Stimulated activated CD4-positive, alpha-beta T cell treated with anti-CD3 and anti-CD28 coated beads, Interleukin-1b, Interleukin-23, amount 100 ng/mL, for 24 hours (primary cell): ENCODE measurements at places on chromosomes 6 and 20.

GRCh38 chr6:142395266-142395665, 93.5 kb downstream of the ADGRG6 start:
- DNase-seq: no peak

DNA sequence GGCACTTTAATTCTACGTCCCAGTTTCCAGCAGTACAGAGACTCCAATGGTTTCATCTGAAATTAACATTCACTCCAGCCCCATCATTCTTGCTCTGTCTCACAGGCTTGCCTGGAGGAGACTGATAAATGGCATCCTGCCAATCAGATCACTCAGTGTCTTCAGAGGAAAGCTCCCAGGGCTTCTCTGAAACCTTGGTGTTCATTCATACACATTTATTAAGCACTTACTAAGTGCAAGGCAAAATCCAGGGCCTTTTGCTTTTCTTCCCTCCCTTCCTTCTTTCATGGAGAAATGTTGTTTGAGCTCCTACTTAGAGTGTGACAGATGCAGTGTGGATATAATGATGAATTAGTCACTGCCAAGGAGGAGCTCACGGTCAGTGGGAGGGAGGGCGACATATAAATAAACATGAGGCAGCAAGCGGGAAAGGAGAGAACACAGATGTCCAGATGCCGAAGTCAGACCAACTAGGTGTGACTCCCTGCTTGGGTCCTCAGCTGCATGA, 106.7 kb upstream of the DTNBP1 start:
- no peak for DNase-seq

DNA sequence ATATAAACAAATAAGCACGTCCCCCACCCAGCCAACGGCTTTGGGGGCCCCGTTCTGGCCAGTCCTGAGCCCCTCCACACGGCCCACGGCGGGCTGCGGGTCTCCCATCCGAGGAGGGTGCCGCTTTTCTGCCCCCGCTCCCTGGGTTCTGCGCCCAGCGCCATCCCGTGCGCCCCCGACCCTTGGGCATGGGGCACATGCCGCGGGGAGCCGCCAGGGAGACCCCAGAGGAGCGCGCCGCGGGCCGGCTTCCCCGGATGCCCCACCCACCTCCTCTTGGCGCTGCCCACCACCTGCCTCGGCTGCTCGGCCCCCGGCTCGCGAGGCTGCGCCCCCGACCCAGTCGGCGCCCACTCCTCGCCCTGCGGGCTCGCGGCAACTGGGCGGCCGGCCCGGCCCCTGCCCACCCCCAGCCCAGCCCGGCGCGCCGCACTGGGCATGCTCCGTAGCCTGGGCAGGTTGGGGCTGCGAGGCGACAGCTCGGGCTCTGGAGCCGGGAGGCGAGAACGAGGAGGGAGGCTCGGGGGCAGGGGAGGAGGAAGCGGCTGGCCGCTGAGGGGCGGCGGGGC, 570 bp upstream of the PLCB4 start:
- no peak for DNase-seq

- DNase-seq: no peak
Measured at GRCh38 chr6:134123666-134124208, 71.3 kb upstream of the SLC2A12 start.

DNA sequence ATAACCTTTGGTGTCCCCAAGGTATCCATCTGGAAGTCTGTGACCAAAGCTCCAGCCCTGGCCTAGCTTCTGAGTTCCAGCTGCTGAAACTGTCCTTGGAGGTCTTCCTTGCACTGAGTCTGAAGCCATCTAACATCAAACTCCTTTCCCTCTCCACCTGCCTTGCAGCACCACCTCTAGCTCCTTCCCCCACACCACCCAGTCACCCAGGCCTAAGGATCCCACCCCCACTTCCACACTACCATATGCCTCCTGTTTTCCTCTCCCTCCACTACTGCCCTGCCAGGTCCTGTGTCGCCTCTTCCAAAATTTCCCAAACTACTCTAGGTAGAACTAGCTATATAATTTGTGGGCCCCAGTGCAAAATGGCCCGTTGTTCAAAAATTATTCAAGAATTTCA, 10.8 kb upstream of the MATN4 start:
- DNase-seq: no peak

DNA sequence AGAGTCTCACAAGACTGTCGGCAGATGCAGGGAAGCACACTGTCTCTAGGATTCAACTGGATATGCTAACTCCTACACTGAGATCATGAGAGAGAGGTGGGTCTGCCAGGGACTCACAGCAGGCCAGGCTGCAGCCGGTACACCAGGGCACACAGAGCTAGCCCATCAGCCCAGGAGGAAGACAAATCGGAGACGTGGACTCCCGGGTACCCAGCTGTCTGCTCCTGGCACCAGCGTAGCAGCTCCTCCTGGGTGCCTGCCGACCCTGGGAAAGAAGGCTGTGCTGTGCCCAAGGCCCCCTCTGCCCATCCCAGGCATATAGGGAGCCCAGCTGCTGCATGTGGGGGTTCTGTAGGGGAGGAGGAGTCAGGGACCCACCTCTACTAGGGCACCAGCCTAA, 7.0 kb downstream of the MICAL1 start:
- no peak for DNase-seq

DNA sequence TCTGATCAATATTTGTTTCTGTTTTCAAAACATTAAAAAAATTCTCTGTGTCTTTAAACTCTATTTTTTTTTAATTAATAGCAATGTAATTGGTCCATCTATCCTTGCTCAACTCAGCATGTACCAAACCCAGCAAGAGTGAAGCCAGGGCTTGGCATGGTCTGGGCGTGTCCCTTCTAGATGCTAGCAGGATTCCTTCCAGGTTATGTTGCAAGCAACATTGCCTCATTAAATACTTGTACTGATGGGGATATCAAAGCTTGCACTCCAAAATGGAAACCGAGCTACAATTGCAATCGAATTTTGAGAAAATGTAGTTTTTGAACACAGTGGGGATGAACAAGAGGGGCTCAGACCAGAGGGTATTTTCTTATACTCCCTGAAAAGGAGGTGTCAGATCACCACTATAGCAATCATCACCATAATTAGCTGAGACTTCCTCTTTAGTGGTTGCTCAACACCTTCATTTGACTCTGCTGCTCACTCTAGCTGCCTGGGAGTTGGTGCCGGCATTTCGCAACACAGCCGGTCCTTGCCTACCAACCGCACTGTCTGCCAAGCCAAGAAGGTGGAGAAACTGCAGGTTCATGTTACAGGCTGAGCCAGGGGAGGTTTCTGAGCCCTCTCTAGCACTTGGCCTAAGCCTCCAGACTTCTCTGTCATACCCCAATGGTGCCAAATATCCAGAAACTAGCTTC, 67.8 kb upstream of the RALGAPA2 start:
- no peak for DNase-seq

GRCh38 chr6:24229696-24230405, 103.8 kb downstream of the NRSN1 start:
- DNase-seq: no peak

GRCh38 chr20:50585678-50586077, 75.5 kb downstream of the PTPN1 start:
- DNase-seq: no peak
